T follicular helper cell (primary cell): ENCODE measurements at places on chromosomes 3 and 15.

- DNase-seq, result no peak
Observed at GRCh38 chr3:72086743-72087087, 301.8 kb upstream of the PROK2 start.

DNA sequence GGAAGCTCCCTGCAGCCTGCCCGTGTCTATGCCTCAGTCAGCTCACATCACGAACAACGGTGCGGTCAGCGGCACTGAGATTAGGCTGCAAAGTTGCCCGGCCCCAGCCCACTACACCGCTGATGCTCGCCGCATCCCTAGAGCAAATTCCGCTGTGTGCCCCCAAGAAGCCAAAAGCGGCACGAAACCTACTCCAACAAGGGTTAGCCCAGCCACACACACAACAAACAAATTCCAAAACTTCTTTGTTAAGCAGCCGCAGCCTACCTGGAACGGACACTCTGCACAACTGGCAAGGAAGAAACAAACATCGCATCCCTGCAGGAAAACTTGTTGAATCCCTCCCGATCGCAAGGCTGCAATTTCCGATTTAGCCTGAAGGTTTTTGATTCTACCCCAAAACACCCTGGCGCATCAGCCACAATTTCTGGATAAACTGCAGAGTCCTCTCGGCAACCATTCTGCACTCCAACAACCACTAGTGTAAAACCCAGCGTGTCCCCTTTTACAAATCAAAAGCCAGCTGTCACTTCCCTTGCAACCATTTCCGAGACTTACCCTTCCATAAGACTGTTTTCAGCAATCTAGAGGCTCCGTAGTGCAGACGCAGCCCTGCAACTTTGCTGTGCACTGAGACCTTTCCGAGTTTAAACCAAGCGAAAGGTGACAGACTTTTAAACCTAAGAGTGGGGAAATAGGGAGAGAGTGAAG is 449 bp downstream of the ROBO1 start:
- DNase-seq, result no peak

DNA sequence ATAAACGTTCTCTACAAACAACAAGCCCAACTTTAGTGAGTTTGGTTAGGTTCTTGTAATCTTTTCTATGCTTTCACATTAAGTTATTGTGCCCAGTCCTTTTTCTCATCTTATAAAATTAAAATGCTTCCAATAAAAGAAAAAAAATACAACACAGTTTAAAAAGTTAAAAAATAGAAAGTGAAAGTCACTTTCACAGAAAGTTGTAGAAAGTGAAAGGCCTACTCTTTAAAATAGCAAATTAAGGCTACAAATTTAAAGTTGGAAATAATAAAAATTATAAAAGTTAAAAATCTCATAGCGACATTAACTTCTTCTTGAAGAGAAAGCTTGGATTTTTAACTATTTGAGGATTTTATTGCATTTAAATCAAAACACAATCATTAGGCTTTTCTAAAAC is 35.9 kb downstream of the CD47 start:
- no peak for DNase-seq

GRCh38 chr3:178097576-178097975 is 438.7 kb upstream of the KCNMB2 start:
- DNase-seq, result no peak

- DNase-seq, result no peak
Observed at GRCh38 chr15:59686389-59686788, 2.7 kb downstream of the BNIP2 start.

GRCh38 chr3:43758592-43759225 is 68.0 kb downstream of the ABHD5 start:
- no peak for DNase-seq

- no peak for DNase-seq
Observed at GRCh38 chr15:98043160-98044014, 82.9 kb downstream of the ARRDC4 start.

DNA sequence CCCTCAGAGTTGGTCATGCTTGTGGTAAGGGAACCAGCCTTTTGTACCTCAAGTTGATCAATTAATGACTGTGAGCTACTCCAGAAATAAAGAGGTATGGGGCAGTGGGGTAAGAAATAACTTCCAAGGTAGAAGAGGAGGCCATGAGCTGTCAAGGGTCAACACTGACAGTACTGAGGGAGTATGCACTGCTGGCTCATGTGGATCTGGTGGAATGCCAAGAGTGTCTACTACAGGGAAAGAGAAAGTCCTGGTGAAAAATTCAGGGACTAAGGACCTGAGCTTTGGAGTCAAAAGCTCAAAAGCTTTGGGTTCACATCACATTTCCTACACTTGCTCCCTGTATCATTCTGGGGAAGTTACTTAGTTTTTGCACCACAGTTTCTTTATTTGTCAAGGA is 154.9 kb downstream of the SEMA6D start:
- no peak for DNase-seq

DNA sequence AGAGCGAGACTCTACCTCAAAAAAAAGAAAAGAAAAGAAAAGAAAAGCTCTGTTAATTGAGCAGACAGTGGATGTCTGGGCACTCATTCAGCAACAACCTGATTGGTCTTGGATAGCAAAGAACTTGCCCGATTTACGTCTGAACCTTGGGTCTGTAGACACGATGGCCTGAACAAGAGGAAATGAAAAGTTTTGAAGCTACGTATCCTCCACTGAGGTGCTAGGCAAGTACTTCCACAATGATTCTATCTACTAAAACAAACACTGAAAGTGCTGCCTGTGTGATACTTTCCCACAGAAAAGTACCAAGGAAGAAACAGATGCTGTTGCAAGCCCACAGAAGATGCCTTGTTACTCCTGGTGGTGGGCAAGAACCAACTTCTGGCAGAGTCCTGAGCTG is 21.8 kb upstream of the MUSTN1 start:
- DNase-seq, result no peak

GRCh38 chr15:77185242-77185785 is 114.4 kb upstream of the TSPAN3 start:
- no peak for DNase-seq

DNA sequence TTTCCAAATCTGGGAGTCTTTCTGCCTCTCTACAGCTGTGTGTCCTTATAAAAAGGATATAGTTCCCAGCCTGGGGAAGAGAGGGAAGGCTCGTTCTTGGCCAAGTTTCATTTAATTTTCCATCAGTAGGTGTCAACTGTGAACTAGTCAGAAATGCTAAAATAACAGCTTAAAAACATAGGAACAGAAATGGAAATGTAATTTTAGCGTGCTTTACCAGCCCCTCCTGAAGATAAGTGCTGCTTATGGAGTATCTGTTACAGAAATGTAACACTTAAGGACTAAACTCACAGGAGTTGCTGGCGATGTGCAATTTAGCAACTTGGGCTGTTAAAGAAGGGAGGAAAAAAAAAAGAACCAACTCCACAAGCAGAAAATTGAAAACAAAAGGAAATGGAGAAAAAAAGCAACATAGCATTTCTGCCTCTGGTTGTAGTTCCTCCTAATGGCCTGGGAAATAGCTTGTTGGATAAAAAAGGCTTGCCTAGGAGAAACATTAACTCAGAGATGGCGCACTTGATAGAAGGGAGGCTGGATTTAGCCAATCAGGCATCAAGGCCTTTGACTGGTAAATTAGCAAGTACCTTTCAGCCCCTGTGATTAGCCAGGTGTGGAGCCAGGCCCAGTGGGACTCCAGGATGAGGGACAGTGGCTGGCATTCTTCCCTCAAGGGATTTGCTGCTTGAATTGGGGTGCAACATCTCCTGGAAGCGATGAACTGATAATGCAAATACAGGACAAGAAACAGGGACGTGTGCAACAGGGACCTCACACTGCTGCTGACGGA is 84.3 kb downstream of the RPLP1 start:
- no peak for DNase-seq

- DNase-seq, result no peak
Observed at GRCh38 chr3:46902188-46902631, 24.7 kb downstream of the PTH1R start.

- DNase-seq, result no peak
Observed at GRCh38 chr3:16374047-16374934, 109.3 kb downstream of the OXNAD1 start.

DNA sequence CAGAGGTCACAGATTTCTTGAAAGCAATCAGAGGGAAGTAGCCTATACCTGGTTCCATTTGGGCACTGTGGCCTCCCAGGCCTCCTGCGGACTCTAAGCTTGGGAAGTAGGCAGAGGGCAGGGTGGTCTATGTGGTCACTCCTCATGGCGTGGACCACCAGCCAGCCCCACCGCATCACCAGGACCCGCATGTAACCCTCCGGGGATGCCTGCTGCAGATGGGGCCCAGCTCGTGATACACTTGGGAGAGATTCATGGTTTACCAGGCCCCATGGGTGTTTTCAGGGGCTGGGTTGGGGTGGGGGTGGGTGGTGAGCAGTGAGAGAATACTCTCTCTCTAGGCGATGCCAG is 123.7 kb downstream of the ASB7 start:
- no peak for DNase-seq

DNA sequence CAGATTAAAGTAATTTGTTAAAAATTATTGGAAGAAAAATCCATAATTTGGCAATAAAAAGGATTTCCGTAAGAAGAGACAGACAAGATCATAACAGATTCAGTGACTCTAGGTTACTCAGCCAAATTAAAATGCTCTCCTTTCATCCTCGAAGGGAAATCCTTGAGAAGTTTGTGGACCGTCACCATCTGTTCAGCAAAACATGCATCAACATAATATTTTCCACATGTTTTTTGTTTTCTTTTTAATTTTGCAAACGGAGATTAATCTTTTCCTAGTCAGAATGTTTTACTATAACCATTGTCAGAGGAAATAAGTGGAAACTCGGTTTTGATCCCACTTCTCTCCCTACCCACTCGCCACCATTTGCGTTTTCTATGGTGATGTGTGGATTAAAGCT is 128.3 kb downstream of the TMCO5A start:
- DNase-seq, result no peak

DNA sequence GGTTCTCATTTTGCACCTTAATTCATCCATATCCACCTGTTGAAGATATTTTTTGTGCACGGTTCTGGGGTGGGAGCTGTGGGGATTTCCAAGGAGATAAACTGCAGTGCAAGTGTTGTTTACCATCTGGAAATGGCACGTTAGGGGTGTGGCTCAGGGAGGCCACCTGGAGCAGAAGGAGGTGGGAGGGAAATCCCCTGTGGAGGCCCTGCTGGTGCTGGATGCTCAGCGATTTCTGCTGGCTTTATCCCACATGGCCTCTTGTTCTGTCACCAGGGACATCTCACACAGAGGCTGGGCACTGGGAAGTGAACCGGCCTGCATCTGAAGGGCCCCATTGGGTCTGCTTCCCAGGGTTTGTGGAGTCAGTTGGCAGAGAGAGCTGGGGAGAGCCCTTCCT is 24.3 kb downstream of the TRPM1 start:
- no peak for DNase-seq

DNA sequence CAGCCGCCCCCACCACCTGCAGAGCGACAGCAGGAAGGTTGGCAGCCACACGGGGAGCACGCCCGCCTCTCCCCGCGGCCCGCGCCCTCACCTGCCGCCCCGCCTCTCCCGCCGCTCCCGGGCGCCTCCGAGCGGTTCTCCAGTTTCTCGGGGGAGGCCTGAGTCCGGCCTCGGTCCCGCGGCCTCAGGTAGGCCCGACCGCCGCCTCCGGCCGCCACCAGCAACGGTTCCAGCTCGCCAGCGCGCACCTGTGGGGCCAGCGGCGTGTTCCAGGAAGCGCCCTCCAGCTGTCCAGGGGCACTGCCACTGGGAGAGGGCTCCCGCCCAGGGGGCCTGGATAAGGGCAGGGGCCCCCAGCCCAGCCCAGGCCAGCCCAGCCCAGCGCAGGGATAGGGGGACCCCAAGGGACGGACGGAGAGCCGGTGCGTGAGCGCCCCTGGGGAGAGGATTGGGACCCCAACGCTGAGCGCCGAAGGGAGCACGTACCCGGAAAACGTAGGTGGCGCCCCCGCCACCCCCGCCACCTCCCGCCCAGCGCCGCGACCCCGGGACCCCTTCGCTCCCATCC is 2.2 kb downstream of the LTK start:
- no peak for DNase-seq

DNA sequence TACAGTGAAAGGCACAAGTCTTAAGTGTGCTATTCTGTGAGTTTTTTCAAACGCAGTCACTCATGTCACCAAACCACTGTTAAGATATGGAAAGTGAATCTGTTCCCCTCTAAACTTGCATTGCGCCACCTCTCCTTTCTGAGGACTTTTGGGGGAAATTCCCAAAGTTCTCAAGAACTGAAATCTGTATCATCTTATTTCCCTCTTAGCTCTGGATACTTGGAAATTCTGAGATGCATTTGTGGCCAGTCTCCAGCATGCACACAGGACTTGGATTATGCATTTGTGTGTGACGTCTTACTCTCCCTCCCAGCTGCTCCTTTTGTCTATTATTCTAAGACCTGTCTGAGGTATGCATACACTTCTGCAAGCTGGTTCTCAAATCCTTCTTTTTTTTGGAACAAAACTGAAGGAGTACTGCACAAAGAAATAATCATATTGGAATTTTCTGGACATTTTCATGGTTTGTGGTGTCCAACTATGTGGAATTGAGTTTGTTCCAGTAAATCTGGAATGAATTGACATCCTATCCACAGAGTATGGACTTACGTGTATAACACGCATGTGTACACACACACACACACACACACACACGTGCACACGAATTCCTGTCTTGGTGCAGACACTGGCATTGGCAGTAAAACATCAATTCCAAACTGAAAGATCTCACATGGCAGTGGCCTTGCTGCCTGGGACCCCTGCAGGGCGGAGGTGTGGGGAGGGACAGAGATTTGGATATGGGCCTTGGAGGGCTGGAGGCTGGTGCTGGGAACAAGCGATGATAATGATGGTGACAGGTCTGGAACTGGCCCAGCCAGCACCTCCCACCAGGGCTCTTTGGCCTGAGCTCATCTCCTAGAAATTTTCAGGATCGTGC is 8.2 kb upstream of the LCTL start:
- no peak for DNase-seq

DNA sequence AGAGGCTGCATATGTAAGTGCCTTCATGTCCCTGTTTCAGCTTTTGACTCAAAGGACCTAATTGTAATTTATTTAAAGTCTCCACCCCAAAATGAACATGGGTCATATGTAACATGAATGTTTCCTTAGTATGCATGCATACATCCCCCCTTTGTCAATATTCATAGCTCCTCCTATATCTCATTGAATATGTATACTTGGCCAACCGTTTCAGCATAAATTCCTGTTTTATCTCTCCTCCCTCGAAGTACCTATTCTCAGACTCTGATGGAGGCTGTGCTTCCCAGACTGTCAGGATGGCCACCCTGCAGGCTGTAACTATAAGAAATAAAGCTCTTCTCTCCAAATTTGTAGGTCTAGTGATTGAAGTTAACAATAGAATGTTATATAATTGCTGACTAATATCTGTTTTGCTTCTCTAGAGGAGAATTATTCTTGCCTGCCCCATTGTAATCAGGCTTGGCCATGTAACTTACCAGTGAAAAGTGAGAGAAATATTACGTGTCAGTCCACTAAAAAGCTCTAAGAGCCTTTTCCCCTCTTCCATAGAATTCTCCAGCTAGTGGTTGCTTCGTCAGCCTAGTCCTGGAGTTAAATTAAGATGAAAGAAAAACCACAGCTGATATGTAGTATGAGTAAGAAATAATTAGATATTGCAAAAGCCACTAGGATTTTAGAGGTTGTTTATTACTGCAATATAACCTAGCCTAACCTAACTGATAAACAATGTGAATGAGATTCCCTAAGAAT is 245.1 kb downstream of the ZNF385D start:
- DNase-seq, result no peak

- DNase-seq, result no peak
Observed at GRCh38 chr15:62249501-62249900, 84.4 kb upstream of the C2CD4B start.
